CD4-positive, alpha-beta T cell treated with Interleukin-4 for 1 hour (primary cell): ENCODE measurements at places on chromosomes 4 and X.

GRCh38 chr4:37653601-37654000, 32.6 kb downstream of the RELL1 start:
- no peak for DNase-seq

- no peak for DNase-seq
Observed at GRCh38 chr4:52752936-52753335, 1.7 kb upstream of the ERVMER34-1 start.

- DNase-seq, result no peak
Observed at GRCh38 chrX:9832811-9833210, 46.6 kb downstream of the SHROOM2 start.

- no peak for DNase-seq
Observed at GRCh38 chrX:37912304-37912703, 64.9 kb upstream of the DYNLT3 start.
